ENCODE measurements at places on chromosomes 7 and 10. TPM values are rescaled to one million over a fixed set of nuclear protein-coding genes. Genes with fewer than 3 reads are reported as not detected.

GRCh38 chr7:32890010-32890792 is 1.4 kb downstream of the KBTBD2 start:
- H3K4me1 ChIP-seq: peaks cover 57% of the 10 kb centered on the region
- peak; percentile 70 for DNase-seq
- peaks cover 28% of the 10 kb centered on the region for H3K36me3 ChIP-seq
- H3K4me3 ChIP-seq: peak overlapping the region; percentile 91

GRCh38 chr10:69394020-69394419 is 22.7 kb downstream of the TACR2 start:
- peaks cover 31% of the 10 kb centered on the region for H3K4me1 ChIP-seq
- no peak overlapping the region for H3K27ac ChIP-seq

DNA sequence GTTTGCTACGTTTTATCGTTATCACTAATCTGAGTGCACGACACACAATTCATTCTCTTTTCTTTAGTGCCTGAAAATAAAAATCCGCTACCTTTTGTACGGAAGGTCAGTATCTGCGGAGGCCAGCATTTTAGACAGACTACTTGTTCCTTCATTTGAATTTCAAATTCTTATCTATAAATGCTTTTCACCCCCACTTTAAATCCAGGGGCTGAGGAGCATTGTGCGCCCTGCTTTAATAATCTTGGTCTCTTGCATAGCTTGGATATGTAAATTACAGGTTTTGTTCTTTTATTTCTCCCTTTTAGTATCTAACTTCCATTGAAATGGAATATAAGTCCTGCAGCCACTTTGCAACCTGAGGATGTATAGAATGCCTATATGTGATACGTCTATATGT is 44.7 kb downstream of the NRP1 start:
- no peaks in the 10 kb centered on the region for H3K36me3 ChIP-seq
- DNase-seq: no peak
- no peaks in the 10 kb centered on the region for H3K4me1 ChIP-seq
- H3K4me3 ChIP-seq: no peak overlapping the region

DNA sequence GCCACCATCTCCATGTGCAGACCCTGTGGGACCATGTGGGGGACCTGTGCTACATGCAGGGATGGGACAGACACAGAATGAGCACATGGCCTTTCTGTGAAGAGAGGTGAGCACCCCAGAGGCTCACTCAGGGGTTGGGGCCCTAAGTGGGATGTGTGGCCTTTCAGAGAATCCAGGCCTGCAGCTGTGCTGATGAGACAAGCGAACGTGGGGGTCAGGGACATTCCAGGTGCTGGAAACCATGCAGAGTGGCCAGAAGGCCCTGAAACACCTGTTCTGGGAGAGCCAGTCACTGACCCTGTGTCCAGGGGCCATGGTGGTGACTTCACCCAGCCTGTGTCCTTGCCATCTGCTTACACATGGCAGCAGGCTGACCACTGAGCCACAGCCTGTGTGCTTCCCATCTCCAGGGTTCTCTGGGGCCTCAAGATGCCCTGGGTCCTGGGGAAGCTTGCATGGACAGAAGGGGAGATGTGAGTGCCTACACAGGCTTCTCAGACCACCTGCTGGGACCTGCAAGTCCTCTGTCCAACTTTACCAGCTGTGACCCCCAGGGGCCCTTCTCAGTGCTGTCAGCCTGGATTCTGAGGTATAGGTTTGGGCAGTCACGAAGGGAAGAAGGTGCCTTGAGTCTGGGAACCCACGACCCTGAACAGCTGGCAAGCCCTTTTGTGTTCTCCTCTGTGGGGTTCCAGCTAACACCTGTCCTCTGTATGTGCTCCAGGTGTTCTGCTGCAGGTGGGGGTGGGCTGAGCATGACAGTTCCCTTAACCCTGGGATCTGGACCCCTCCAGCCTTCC is 17.6 kb downstream of the RAMP3 start:
- H3K27ac ChIP-seq: no peak overlapping the region
- H3K27me3 ChIP-seq: peaks cover 4% of the 10 kb centered on the region
- H3K36me3 ChIP-seq: no peaks in the 10 kb centered on the region
- H3K4me1 ChIP-seq: peaks cover 4% of the 10 kb centered on the region
- no peak overlapping the region for H3K4me3 ChIP-seq

DNA sequence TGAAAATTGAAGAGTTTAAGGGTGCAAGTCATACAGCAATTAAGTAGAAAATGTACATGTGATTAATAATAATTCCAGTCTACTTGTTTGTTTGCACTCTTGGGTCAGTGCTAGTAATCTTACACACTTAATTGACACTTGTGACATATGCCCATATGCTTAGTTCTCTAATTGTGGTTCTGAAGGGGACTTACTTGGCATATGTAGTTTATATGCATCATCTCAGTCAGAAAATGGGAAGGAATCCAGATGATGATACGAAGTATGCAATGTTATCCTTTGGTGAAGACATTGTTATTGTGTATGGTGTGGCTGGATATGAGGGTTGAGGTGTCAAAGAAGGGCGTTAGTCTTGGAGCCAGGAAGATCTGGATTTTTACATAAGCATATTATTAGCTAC is 193.5 kb upstream of the HDAC9 start:
- peaks cover 1% of the 10 kb centered on the region for H3K27me3 ChIP-seq
- DNase-seq: no peak
- no peak overlapping the region for H3K4me3 ChIP-seq

- no peak overlapping the region for H3K4me3 ChIP-seq
- peaks cover 48% of the 10 kb centered on the region for H3K36me3 ChIP-seq
- H3K27ac ChIP-seq: no peak overlapping the region
- DNase-seq: peak; percentile 65
- H3K4me1 ChIP-seq: no peaks in the 10 kb centered on the region
These were observed 49.8 kb downstream of the PAXIP1 start for GRCh38 chr7:154953006-154953684.

DNA sequence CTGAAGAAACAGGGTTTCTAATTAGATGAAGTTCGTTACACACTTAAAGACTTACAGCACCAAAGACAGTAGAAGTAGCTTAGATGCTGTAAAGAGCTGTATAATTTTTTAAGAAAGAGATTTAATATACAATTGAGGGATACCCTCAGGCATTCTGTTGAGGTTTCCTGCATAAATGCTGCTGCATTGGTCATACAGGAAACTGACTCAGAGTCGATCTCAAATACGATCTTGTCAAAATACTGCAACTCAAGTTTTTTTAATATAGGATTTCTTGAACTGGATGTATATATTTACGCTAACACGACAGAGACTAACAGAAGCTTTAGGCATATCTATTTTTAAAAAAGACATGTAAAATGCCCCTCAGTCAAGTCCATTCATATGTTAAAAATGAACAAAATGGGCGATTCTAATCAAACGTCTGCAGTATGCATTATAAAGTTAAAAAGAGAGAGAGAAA is 2.4 kb upstream of the ARID5B start:
- H3K27me3 ChIP-seq: no peaks in the 10 kb centered on the region
- H3K4me3 ChIP-seq: peak overlapping the region; percentile 97
- peak overlapping the region; percentile 100 for H3K27ac ChIP-seq
- DNase-seq: peak; percentile 18

GRCh38 chr10:116646502-116646901 is 25.7 kb downstream of the PNLIPRP2 start:
- no peak overlapping the region for H3K4me3 ChIP-seq
- H3K4me1 ChIP-seq: no peaks in the 10 kb centered on the region
- H3K36me3 ChIP-seq: no peaks in the 10 kb centered on the region
- H3K27ac ChIP-seq: no peak overlapping the region
- DNase-seq: no peak
- H3K27me3 ChIP-seq: peaks cover 16% of the 10 kb centered on the region

- H3K4me3 ChIP-seq: no peak overlapping the region
- H3K27me3 ChIP-seq: no peaks in the 10 kb centered on the region
- H3K4me1 ChIP-seq: no peaks in the 10 kb centered on the region
- peaks cover 22% of the 10 kb centered on the region for H3K36me3 ChIP-seq
These were observed 162.7 kb downstream of the PFKFB3 start for GRCh38 chr10:6365384-6365783.

DNA sequence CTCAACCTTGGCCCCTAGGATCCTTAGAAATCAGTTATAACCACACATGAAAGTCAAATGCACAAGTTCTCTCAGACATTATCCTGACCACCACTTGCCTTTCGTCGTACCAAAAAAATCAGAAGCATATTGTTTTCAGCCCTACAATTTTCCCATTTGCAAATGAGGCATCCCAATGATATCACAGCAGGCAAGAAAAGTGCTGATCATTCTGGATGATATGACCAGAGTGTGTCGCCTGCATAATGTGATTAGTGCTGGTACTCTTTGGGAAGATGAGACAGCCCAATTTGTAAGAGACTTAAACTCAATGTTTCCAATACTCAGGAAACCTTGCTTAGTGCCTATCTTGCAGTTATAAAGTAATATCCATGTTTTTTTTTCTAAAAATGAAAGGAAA is 168.0 kb downstream of the SORCS1 start:
- no peaks in the 10 kb centered on the region for H3K4me1 ChIP-seq
- H3K4me3 ChIP-seq: no peak overlapping the region
- DNase-seq: no peak
- H3K27ac ChIP-seq: no peak overlapping the region
- H3K36me3 ChIP-seq: no peaks in the 10 kb centered on the region
- H3K27me3 ChIP-seq: no peaks in the 10 kb centered on the region

- no peaks in the 10 kb centered on the region for H3K4me1 ChIP-seq
- H3K36me3 ChIP-seq: no peaks in the 10 kb centered on the region
- no peak for DNase-seq
- H3K27me3 ChIP-seq: no peaks in the 10 kb centered on the region
- H3K27ac ChIP-seq: no peak overlapping the region
- no peak overlapping the region for H3K4me3 ChIP-seq
These were observed 54.8 kb upstream of the CALD1 start for GRCh38 chr7:134724606-134725005.

The C1GALT1 gene
- total RNA-seq: 58.2 TPM

The IKZF1 gene
- 406 TPM for total RNA-seq

The GIMAP5 gene
- 149 TPM for total RNA-seq

The FRA10AC1 gene
- total RNA-seq: 13.7 TPM

Measured in activated CD4-positive, alpha-beta T cell treated with anti-CD3 and anti-CD28 coated beads, Interleukin-2, amount 10 ng/mL, durations not matched to agents 7 days and 5 days (primary cell).